NCI-H1092 (cell line): ENCODE measurements at places on chromosomes 7 and 10.

- no peak for DNase-seq
These were observed 189.9 kb downstream of the TFEC start for GRCh38 chr7:115840702-115841101.

GRCh38 chr10:82856957-82857613 is 982.1 kb downstream of the NRG3 start:
- no peak for DNase-seq

GRCh38 chr7:50664937-50665336 is 99.7 kb upstream of the DDC start:
- DNase-seq: no peak

GRCh38 chr10:53256623-53257022 is 484.0 kb upstream of the MBL2 start:
- DNase-seq: no peak

GRCh38 chr10:132110713-132111112 is 45.0 kb downstream of the JAKMIP3 start:
- no peak for DNase-seq

- DNase-seq: peak; percentile 57
These were observed 93.5 kb downstream of the ADARB2 start for GRCh38 chr10:1643908-1644179.

DNA sequence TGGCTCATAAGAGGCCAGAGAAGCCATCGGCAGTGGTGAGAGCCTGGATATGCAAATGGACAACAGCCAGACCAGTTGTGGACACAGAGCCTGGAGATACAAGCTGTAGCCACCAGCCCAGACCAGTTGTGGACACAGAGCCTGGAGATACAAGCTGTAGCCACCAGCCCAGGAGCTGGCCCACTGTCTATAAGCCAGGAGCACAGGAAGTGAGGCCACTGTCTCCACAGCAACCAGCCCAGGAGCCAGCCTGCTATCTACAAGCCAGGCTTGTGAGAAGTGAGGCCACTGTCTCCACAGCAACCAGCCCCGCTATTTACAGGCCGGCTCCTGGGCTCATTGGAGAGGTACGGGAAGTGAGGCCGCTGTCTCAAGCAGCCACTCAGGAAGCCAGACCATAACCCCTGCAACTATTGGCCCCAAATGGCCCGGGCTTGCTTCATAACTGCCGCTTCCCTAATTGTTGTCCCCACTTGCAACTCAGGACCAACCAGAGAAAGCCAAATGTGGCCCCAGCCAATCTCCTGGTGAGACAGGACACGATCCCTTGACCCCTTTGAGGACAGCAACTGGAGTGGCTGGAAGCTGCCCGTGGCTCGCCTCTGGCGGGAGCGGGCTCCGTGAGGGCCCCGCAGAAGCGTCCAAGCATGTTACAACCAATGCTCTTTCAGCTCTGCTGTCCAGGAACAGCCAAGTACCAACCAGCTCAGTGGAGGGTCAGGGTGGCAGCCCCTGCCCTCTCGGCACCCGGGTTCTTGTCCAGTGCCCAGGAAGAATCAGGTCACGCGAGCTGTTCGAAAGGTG is 44.1 kb upstream of the CNPY1 start:
- peak; percentile 95 for DNase-seq

DNA sequence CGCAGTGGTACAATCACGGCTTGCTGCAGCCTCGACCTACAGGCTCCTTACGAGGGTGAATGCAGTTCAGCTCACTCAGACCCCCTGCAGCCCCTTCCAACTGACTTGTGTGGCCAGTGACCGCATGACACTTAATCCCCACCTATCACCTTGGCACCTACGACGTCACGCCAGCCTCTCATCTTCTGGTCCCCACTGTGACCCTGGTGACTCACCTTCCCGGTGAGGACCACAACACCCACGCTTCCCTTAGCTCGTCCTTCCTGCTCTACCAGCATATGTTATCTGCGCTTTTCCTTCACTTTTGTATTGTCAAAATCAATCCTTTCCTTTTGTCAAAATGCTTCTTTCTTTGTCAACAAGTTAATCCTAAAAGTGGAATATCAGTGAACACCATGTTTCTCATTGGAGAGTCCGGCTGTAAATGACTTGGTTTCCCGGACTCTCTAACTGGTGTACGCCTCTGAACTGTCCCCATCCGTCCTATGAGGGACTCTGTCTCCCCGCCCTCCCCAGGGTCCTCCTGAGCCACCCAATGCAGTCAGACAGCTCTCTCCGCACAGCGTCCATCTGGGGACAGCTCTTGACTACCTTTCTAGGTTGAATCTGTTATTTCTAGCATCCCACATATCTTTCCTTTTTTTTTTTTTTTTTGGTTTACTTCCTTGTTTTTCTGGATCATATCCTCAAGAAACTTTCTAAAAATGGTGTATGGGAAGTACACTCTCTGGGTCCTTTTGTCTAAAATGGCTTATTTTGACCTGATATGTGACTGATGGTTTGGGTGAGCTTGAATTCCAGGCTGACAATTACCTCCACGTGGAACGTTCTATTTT is 37.3 kb downstream of the CFAP46 start:
- no peak for DNase-seq
